ENCODE measurements at places on chromosomes 13 and 19.

DNA sequence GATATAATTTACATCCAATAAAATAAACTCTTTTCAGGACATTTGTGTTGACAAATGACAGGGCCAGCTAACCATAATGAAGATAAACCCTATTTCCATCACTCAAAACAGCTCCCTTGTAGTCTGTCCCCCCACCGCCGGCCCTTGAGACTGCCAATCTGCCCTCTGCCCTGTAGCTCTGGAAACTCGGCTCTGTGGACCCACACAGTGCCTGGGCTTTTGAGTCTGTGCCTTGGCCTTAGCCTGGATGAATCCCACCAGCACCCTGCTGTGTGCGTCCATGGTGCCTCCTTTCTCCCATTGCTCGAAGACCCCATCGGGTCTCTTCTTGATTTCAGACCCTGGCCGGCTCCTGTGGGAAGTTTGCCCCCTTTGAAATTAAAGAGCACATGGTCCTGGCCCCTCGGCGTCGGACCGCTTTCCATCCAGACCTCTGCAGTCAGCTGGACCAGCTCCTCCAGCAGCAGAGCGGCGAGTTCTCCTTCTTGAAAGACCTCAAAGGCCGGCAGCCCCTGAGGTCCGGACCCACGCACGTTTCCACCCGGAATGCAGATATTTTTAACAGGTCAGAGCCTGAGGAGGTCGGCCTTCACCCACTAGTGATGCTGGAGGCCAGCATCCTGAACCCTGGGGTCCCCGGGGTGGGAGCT lies 26.0 kb downstream of the CHAF1A start:
- DNase-seq = no peak

DNA sequence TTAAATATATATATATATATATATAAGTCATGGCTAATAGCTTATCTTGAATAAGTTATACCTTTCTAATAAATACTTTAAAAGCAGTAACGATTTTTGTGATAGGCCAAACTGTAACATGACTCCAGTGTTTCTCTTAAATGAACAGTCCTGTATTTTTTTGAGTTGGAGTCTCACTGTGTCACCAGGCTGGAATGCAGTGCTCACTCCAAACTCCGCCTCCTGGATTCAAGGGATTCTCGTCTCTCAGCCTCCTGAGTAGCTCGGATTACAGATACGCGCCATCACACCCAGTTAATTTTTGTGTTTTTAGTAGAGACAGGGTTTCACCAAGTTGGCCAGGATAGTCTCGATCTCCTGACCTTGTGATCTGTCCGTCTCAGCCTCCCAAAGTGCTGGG lies 814.2 kb upstream of the SLITRK5 start:
- DNase-seq = peak; percentile 87

GRCh38 chr13:111040830-111041229 lies 74.3 kb upstream of the ARHGEF7 start:
- DNase-seq = no peak

- no peak for DNase-seq
Observed at GRCh38 chr19:8421484-8422461, 8.7 kb downstream of the MARCHF2 start.

GRCh38 chr19:48680436-48681126 lies 7.8 kb upstream of the NTN5 start:
- DNase-seq = no peak

- DNase-seq = no peak
Observed at GRCh38 chr13:106911627-106912026, 343.7 kb upstream of the ARGLU1 start.

DNA sequence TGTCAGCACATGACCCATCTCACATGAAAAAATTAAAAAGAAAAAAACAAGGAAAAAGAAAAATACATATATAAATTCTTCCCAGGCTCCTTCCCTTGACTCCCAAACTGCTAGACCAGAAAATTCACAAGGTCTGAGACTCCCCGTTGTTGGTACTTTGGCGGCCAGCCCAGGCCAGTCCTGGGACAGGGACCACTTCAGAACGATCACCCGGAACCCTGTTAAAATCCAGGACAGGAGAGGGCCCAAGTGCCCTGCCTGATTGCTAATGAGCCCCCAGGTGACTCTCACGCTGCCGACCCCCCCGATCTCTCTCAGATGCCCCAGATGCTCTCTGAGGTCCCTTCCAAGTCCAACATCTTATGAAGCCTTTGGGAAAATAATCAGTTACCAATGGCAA lies 107.2 kb downstream of the COL4A2 start:
- no peak for DNase-seq

DNA sequence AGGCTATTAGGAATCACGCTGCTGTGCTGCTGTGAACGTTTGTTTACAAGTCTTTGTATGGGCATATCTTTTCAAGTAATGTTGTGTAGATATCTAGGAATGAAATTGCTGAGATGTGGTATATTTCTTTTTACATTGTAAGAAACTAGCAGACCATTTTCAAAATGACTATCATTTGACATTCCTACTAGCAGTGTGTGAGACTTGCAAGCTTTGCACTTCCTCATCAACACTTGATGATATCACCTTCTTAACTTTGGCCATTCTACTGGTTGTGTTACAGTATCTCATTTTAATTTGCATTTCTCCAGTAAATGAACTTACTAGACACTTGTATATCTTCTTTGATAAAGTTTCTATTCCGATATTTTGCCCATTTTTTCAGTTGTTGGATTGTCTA lies 12.1 kb downstream of the METTL21C start:
- DNase-seq = no peak

GRCh38 chr13:28179974-28180373 lies 41.6 kb downstream of the PAN3 start:
- DNase-seq = no peak

- DNase-seq = no peak
Observed at GRCh38 chr19:55344444-55344843, 4.8 kb downstream of the KMT5C start.

- DNase-seq = peak; percentile 77
Observed at GRCh38 chr13:41188584-41188983, 5.8 kb downstream of the KBTBD7 start.

- DNase-seq = no peak
Observed at GRCh38 chr19:4108767-4109625, 14.9 kb downstream of the MAP2K2 start.

GRCh38 chr19:8045872-8046568 lies 6.5 kb upstream of the CCL25 start:
- no peak for DNase-seq

GRCh38 chr19:5106191-5106726 lies 137.3 kb downstream of the KDM4B start:
- DNase-seq = no peak

- DNase-seq = no peak
Observed at GRCh38 chr19:815775-816499, 5.8 kb downstream of the PLPPR3 start.

- DNase-seq = no peak
Observed at GRCh38 chr19:46985542-46986415, 33.9 kb upstream of the NPAS1 start.

DNA sequence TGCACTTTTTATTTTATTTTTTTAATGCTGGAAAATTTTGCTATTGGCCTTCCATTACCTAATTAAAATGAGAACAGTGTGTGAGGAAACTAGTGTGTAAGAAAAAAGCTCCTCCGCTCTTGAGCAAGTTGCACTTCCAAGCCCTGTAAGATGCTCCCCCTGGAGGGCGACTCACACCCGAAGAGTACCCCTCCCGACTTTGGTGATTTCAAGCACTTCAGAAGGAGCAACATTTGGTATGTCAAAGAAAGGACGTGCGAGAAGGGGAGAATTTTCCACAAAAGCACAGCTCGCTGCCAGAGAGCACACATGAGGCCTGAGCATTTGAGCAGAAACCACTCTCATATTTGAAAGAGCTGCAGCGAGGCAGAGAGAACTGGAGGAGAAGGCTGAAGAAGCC lies 504.4 kb downstream of the FGF9 start:
- DNase-seq = no peak

DNA sequence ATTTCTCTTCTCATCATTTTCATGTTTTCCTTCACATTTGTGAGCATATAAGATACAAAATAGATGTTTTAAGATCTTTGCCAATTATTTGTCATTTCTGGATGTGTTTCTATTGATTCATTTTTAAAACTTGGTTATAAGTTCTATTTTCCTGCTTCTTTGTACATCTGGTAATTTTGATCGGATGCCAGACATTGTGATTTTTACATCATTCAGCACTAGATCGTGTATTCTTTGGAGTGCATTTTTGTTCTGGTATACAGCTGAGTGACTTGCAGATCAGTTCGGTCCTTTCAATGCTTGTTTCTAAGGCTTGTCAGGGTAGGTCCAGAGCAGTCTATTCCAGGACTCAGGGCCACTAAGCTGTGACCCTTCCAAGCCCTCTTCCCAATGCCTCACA lies 198.2 kb downstream of the KLF12 start:
- DNase-seq = peak; percentile 38

DNA sequence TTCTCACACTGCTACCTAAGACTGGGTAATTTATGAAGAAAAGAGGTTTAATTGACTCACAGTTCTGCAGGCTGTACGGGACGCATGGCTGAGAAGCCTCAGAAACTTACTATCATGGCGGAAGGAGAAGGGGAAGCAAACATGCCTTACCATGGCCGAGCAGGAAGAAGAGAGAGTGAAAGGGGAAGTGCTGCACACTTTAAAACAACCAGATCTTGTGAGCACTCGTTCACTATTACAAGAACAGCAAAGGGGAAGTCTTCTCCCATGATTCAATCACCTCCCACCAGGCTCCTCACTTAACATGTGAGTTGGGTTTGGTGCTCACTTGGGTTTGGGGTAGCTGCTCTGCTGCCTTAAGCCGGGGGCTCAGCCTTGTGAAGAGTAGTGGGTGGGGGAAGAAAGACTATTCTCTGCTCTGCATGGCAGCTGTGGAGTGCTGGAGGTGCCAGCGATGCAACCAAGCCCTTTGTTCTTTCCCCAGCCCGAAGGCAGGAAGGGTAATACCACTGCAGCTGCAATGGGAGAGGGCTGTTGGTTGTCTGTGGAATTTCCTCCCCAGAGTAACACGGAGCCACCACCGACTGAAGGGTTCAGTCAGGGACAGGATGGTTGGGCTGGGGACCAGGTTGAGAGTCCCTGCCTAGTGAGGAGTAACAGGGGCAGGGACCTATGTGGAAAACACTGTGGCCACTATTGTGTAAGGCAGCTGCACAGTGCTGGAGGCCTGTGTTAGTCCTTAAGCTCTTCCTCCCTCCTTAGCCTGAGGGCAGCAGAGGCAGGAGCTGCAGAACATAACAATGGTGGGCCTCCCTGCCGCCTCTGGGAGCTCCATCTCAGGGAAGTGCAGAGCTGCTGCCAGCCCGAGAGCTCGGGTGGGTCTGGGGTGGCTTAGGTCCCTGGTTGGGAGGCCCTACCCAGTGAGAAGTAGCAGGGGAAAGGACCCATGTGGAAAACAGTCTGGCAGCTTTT lies 1262.5 kb downstream of the EFNB2 start:
- peak; percentile 7 for DNase-seq

DNA sequence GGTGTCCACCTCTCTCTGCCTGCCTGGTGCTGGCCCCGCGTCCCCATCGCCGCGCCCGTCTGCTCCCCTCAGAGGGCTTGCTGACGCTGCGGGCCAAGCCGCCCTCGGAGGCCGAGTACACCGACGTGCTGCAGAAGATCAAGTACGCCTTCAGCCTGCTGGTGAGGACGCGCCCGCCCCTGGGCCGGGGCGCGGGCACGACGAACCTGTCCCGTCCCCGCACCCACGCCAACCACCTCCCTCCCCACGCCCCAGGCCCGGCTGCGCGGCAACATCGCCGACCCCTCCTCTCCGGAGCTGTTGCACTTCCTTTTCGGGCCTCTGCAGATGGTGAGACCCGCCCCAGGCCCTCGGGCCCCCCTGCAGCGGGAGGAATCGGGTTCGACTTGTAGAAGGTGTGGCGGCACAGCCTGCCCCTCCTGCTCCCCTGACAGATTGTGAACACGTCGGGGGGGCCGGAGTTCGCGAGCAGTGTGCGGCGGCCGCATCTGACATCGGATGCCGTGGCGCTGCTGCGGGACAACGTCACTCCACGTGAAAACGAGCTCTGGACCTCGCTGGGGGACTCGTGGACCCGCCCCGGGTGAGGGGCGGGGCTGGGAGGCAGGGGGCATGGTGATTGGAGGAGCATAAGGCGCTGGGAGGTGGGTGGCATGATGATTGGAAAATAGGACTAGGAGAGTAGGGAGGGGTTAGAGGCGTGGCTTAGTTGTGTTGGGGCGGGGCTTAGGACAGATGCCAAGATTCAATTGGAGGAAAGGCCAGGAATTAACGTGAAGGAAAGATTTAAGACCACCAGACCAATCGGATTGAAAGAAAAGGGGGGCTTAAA lies 6.6 kb downstream of the EPS8L1 start:
- peak; percentile 70 for DNase-seq

DNA sequence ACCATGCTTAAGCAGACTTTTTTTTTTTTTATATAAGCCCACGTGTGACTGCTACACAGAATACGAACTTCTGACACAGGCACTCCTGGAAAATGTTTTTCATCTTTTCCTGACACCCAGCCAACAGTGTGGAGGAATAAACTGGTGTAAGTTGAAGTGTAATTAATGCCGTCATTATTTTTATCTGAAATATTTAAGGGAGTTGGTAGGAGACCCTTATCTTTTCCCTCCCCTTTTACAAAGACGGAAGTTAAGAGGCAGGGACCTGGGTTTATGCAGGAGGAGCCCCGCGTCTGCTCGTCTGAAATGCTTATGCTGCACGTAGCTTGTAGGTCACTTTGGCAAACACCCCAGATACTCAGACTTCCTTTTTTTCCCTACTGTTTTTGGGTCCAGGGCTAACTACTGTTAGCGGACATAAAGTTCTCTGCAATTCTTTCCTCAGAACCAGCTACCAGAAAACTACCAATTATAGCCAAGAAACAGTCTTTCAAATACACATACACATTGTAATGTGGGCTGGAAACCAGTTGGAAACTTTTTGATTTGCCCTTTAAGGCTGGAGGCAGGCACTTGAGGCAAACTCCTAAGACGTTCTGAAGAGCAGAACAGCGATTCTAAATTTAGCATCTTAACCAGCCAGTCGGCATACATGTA lies 50.8 kb downstream of the EFNB2 start:
- DNase-seq = no peak

- DNase-seq = no peak
Observed at GRCh38 chr13:99481366-99481765, 19.9 kb upstream of the TM9SF2 start.

GRCh38 chr13:100659578-100659977 lies 15.0 kb downstream of the TMTC4 start:
- DNase-seq = no peak

DNA sequence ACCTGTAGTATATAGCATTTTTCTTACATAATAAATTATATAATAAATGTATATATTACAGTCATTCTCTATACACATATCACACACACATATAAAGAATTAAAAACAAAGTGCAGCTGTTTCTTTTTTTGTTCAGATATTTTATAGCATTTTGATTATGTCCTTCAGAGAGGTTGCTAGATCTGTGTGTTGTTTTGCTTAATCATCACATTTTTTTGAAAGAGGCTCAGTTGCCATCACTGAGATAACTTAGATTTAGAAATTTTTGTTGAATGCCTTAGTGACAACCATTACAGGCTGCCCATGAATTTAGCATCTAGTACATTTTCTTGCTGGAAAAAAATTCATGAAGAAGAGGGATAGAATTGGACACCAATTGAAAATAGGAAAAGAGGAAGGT lies 545.2 kb upstream of the PCDH9 start:
- DNase-seq = no peak

GRCh38 chr13:50128428-50128931 lies 113.2 kb downstream of the KCNRG start:
- DNase-seq = no peak

Measured in iris pigment epithelial cell (primary cell).